ENCODE measurements at places on chromosomes 2 and 18. TPM values are rescaled to one million over a fixed set of nuclear protein-coding genes. Genes with fewer than 3 reads are reported as not detected.

Gene TTN
- under 0.01 TPM for total RNA-seq

Gene NYAP2
- total RNA-seq: not detected

Gene SLC40A1
- total RNA-seq: 1.7 TPM

Gene ASTL
- not detected for total RNA-seq
